ENCODE measurements at places on chromosomes 16 and 17.

- no peak for DNase-seq
Measured at GRCh38 chr16:65779201-65779600, 587.3 kb upstream of the CDH5 start.

GRCh38 chr17:3915581-3915994, 677 bp downstream of the P2RX1 start:
- no peak for DNase-seq

- DNase-seq, result no peak
Measured at GRCh38 chr17:27091043-27091497, 202.8 kb upstream of the WSB1 start.

DNA sequence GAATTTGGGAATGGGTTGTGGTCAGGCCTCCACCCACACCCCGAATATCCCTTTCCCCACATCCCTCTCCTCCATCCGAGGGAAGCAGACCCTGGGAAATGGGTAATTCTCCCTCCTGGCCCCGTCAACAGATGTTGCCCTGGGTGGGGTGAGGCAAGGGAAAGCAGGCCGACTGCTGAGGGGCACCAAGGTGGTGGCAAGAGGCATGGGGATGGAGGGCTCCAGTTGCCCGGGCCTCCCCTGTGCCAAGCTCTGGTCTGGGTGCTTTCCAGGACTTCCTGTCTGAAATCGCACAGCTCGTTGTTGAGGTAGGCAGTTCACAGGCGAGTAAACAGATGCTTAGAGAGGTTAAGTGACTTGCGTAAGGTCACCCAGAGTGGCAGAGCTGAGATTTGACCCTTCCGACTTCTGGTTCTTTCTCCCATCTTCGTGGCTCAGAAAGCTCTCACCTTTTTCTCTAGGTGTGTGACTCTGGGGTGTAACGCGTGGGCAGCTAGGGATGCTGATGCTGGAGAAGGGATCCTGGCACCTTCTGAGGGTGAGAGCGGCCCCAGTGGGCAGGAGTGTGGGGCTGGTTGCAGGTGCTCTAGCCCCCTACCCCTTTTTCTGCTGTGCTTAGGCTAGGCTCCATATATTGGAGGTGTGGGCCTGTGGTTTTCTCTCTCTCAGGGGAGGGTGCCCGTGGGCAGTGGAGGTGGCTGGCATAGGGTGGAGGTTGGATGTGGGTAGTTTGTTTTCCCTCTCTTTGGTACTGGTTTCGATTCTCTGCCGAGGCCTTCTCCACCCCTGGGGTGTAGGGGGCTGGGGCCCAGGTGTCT, 17.2 kb downstream of the RARA start:
- peak; percentile 36 for DNase-seq

- no peak for DNase-seq
Measured at GRCh38 chr17:39028690-39029089, 61.5 kb upstream of the FBXO47 start.

DNA sequence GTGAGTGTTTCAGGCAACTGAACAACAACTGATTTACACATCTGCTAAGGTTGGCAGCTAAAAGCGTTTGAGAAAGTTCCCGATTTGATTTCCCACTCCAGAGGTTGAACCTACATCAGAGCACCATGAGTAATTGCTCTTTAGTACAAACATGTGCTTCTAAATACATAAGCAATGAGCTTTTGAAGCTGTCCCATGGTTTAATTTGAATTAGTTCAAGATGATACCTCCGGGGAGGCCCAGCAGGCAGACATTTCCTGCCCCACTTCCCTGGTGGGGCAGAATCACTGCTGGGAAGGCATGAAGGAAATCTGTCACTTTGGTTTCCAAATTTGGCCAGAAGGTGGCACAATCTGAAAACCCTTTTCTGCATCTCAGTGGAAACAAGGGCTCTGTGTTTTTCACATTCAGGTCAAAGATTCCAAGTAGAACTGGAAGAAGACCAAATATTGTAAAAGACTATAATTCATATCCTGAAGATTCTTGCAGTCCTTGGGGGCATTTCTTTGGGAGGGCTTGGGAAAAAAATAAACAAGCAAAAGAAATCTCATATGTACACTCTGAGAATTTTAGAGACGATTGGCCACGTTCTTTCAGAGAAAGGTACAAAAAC, 176.2 kb upstream of the FAM20A start:
- no peak for DNase-seq

- DNase-seq, result no peak
Measured at GRCh38 chr16:84976644-84977400, 34.5 kb downstream of the ZDHHC7 start.

- DNase-seq, result no peak
Measured at GRCh38 chr16:88560714-88561484, 9.3 kb upstream of the ZC3H18 start.

GRCh38 chr16:7548796-7549318, 216.2 kb downstream of the RBFOX1 start:
- no peak for DNase-seq

- DNase-seq, result no peak
Measured at GRCh38 chr17:17685775-17686291, 4.6 kb downstream of the RAI1 start.

DNA sequence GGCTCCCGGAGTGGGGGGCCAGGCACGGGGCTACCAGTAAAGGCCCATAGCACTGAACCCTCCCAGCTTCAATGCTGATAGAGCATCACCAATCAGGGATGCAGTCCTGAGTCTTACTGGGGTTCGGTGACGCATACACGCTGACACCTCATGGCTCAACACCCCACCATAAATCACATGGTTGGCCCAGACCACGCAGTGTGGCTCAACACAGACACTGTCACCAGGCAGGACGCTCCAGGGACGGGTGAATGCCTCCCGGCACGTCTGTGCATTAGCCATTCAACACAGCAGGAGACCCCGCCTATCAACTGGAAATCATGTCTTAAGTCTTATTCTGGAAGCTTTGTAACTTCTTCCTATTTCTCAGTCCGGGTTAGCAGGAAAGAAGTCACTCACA, 35.0 kb downstream of the NECAB2 start:
- DNase-seq, result no peak

DNA sequence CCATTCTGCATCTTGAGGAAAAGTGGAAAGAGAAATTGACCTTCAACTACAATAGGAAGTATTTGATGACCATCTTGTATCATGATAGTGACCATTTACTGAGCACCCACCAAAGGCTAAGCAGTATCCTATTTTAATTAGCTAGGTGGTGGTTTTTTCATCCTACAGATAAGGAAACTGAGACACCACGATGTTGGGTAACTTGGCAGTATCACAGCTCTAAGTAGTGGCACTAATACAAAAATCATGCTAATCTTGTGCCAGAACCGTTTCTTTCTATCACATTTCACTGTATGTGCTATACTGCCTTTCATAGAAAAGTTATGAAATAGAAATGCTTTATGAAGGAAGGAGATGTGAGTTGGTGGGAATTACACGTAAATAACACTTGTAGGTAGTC, 2.3 kb downstream of the EVI2B start:
- no peak for DNase-seq

DNA sequence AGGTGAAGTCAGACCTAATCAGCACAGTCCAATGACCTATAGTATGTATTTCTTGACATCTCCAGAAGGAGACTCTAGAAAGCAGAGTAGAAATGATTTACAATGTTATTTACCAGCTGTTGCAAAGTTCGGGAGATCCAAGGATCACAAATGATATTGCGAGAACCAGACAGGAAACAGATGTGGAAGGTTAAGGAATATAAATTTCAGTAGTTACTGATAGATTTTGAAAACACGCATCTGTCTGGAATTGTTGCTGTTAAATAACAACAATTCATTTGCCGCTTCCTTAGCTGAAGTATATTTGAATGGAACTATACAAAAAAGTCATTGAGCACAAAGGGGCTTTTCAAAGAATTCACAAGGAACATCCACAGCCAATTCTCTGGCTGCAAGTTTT, 72.0 kb downstream of the STXBP4 start:
- DNase-seq, result no peak

DNA sequence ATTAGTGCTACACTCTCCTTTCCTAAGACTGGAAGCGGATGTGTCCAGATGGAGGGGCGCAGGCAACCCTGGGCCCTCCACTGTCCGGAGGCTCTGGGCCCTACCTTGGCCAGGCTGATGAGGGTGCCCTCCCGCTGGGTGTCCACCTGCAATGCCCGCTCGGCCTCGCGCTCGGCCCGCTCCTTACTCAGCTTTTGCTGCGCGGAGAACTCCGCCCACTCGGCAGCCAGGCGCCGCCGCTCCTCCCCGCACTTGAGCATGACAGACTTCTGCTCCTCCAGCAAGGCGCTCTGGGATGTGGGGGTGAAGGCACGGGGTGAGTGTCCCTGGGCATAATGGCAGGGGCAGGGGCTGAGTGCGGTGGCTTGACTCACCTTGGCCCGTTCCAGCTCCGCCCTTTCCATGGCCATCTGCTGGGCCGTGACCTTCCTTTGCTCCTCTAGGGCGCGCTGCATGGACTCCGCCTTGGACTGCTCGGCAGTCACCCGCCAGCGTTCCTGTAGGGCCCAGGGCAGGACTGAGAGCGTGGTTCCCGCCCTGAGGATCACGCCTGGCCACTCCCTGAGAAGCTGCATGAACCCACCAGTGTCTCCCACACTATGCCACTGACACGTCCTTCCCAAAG, 10.1 kb upstream of the MRPL38 start:
- no peak for DNase-seq

GRCh38 chr17:56742601-56743000, 91.1 kb downstream of the C17orf67 start:
- DNase-seq, result no peak

GRCh38 chr17:70168044-70168976, 1.0 kb upstream of the KCNJ2 start:
- no peak for DNase-seq
